ENCODE measurements at places on chromosomes 13 and 19.

GRCh38 chr19:13082192-13083007 is 20.3 kb downstream of the LYL1 start:
- no peak for DNase-seq

GRCh38 chr13:91986761-91987483 is 588.5 kb downstream of the GPC5 start:
- DNase-seq: no peak

GRCh38 chr13:112986470-112986869 is 17.5 kb downstream of the MCF2L start:
- no peak for DNase-seq

DNA sequence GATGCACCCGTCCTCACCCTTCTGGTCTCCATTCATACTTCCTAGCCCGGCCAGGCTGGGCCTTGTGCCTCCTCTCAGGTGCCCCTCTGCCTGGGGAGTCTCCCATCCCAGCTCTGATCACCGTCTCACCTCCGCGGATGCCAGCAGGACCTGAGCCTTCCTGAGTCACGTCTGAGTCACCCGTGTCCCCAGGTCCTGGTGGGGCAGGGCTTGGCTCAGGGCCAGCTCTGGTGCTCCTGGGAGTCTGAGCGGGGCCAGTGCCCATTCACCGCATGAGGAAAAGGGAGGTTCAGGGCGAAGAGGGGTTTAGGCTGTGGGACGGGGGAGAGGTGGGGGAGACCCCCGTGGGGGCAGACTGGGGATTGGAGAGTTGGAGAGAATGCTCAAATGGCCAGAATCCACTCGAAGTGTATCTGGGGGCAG is 593 bp downstream of the ATP8B3 start:
- peak; percentile 42 for DNase-seq

DNA sequence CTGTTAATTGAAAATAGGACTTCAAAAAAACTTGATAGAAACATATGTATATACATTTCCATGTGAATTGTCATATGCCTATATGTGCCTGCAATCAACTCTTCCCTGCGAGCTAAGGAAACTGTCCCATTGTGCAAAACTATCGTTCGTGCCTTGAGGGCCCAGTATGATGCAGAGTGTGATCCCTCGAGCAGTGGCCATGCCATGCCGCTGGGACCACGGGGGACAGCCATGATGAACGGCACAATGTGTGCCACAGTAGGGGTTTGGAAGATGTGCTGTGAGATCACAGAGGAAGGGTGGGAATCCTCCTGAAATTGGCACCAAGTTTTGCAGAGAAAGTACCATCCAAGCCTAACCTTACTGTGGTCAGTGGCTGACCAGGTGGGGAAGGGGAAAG is 118.1 kb upstream of the SOX1 start:
- no peak for DNase-seq

GRCh38 chr13:73940098-73940497 is 194.1 kb downstream of the KLF12 start:
- DNase-seq: no peak

GRCh38 chr19:4359627-4360000 is 16.3 kb downstream of the MPND start:
- DNase-seq: no peak

DNA sequence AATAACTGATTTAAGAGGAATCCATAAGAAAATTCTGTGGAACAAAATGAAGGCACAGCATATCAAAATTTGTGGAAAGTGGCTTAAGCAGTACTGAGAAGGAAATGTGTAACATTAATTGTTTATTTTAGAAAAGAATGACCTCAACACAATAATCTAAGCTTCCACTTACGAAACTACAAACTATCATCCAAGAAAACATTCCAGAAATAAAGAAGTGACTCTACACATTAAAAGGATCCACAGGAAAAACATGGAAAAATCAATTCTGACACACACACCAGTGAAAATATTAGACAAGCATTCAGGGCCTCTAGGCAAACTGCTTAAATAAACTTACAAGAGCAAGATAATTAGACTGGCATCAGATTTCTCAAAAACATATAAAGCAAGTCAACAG is 14.0 kb downstream of the EXOSC8 start:
- no peak for DNase-seq

DNA sequence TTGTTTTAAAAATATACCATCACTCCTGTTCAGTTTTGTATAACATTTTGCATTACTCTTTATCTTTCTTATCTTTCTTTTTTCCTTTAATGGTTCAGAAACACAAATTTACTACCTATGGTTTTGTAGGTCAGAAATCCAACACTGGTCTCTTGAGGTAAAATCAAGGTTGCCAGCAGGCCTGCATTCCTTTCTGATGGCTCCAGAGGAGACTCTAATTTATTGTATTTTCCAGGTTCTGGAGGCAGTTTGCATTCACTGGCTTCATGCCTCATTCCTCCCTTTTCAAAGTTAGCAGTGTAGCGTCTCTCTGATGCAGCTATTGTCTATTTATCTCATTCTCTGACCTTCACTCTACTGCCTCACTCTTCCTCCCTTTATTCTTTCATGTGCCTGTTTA is 767.4 kb downstream of the SLITRK6 start:
- no peak for DNase-seq

GRCh38 chr19:7199613-7200533 is 94.3 kb downstream of the INSR start:
- no peak for DNase-seq

DNA sequence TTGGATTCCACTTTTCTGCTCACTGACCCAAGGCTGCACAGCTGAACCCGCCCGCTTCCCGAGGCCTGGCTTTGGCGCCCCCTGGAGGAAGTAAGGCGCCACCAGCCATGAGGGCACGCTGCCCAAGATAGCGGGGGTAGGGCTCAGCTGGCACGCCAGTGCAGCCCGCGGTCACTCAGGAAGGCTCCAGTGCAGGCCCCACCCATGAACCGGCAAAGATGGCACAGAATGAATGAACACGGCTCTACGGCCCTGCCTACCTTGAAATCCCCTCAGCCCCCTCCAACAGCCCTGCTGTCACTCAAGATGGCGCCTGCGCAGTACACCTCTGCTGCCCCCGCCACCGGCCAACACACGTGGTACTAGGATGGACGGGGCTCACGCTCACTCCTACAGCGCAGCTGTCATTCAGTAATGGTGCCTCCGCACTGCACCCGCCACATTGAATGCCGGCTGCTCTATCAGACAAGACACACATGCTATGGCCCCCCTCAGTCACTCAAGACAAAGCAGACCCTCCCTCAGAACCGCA is 3.0 kb downstream of the PEG3 start:
- no peak for DNase-seq

DNA sequence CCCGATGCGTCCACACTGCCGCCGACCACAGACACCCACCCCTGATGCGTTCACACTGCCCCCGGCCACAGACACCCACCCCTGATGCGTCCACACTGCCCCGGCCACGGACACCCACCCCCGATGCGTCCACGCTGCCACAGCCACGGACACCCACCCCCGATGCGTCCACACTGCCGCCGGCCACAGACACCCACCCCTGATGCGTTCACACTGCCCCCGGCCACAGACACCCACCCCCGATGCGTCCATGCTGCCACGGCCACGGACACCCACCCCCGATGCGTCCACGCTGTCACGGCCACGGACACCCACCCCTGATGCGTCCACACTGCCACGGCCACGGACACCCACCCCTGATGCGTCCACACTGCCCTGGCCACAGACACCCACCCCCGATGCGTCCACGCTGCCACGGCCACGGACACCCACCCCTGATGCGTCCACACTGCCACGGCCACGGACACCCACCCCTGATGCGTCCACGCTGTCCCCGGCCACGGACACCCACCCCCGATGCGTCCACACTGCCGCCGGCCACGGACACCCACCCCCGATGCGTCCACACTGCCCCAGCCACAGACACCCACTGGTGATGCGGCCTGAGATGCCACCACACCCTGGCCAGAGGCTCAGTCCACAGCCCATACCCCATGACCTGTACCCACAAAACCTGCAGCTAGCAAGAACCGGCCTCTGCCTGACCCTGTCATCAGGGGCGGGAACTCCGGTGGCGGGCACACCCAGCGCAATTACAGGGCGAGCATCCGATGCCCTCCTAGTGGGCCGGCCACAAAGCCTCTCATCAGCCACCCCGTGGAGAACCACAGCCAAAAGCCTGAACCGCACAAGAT is 28.4 kb downstream of the RASA3 start:
- DNase-seq: no peak

DNA sequence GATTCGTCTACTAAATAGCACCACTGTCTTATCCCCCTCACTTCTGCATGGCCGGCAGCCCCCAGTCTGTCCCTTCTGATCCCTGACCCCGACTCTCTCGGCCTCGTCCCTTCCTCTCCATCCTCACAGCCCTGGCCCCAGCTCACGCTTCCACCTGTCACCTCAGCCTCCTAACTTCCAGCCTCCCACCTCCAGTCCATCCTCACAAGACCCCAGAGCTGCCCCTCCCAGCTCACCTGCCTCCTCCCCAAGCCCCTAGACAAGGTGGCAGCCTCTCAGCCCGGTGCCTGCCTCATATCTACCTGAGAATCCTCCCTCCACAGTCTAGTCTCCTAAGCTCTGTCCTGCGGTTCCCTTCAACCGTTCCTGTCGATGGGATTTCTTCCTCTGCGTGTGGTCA is 10.0 kb downstream of the KCNC3 start:
- DNase-seq: no peak

- no peak for DNase-seq
These were observed 10.3 kb downstream of the IL17D start for GRCh38 chr13:20713751-20714150.
